ENCODE measurements at places on chromosomes 2 and 18. TPM values are rescaled to one million over a fixed set of nuclear protein-coding genes. Genes with fewer than 3 reads are reported as not detected.

DNA sequence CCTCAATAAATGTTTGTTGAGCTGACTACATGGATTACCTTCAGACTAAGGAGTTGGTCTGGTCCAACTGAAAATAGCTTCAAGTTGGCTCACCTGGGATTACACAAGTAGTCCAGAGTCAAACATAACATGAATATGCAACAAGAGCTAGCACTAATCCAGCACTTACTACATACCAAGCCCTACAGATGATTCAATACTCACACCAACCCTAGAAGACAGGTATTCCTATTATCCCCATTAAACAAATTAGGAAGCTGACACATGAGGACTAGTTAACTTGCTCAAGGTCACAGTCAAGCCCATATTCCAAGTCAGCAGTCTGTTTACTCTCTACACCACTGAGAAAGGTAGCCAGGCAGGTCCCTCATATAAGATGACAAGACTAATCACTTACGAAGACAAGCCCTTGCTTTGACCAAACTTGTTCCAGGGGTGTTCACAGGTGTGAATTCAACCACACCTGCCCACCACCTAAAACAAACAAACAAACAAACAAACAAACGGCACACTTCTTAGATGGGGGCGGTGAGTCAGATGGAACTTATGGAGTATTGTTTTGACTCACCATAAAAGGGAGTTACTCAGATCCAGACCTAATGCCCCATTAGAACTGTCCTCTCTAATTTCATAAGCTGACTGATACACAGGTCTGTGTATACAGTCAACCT is 29.1 kb downstream of the TMEM131 start:
- peak overlapping the region; percentile 40 for H3K27ac ChIP-seq
- H3K36me3 ChIP-seq: no peaks in the 10 kb centered on the region
- peak overlapping the region; percentile 4 for H3K4me3 ChIP-seq
- no peaks in the 10 kb centered on the region for H3K27me3 ChIP-seq
- DNase-seq: no peak

GRCh38 chr2:118774458-118775133 is 72.9 kb downstream of the EN1 start:
- peaks cover 6% of the 10 kb centered on the region for H3K36me3 ChIP-seq
- no peak overlapping the region for H3K27ac ChIP-seq
- no peak overlapping the region for H3K4me3 ChIP-seq
- no peaks in the 10 kb centered on the region for H3K4me1 ChIP-seq
- peaks cover 14% of the 10 kb centered on the region for H3K27me3 ChIP-seq
- no peak for DNase-seq

GRCh38 chr18:13726972-13727331 is 479 bp downstream of the RNMT start:
- peaks cover 24% of the 10 kb centered on the region for H3K4me1 ChIP-seq

DNA sequence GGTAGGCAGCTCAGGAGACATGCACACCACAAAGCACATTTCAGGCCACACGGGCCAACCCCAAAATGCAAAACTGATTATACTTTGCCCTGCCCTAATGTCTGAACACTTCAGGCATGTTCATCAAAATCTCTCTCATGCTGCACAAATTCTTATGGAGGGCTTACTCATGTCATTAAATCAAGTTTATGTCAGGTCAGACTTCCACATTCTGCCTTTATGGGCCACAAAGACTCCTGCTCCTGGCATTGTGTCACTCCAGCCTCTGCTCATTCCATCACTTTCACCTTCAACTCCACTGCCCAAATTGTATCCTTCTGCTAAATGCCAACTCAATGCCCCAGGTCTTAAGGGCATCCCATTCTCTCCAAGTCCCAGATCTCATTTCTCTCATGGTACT is 9.2 kb downstream of the UXS1 start:
- no peaks in the 10 kb centered on the region for H3K27me3 ChIP-seq
- H3K4me3 ChIP-seq: no peak overlapping the region
- H3K4me1 ChIP-seq: peaks cover 55% of the 10 kb centered on the region
- DNase-seq: no peak
- H3K36me3 ChIP-seq: peaks cover 10% of the 10 kb centered on the region

GRCh38 chr2:223882715-223883114 is 45.3 kb upstream of the AP1S3 start:
- DNase-seq: no peak
- H3K27me3 ChIP-seq: no peaks in the 10 kb centered on the region
- no peak overlapping the region for H3K27ac ChIP-seq
- peaks cover 15% of the 10 kb centered on the region for H3K36me3 ChIP-seq

The TUBA4B gene
- total RNA-seq: not detected

The COL4A4 gene
- total RNA-seq: 0.11 TPM

The GALR1 gene
- not detected for total RNA-seq
